ENCODE measurements at places on chromosomes 13 and 19.

GRCh38 chr19:2808129-2808941 is 11.3 kb upstream of the ZNF554 start:
- no peak for DNase-seq

DNA sequence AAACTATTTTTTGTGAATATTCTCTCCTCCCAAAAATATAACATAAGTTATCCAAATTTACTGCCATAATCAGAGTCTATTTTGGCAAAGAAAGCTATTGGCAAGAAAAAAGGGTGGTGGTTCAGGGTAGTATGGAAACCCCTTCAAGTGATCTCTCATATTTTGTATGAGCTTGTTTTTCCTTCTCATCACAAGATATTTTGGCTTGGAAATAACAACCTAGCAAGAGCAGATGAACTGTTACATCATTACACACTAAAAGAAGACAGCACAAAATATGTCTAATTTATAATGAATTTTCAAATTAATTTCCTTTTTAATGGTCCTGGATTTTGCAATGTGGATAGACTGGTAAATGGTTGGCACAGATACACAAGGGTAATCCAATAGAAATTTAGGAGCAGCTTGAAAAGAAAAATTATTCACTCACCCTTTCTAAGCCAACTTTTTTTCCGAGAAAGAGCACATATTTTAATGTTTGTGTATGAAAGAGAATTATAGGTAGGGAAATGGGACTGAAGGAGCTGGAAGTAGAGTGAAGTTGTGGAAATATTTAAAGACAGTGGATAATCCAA is 225.1 kb downstream of the EFNB2 start:
- DNase-seq, result no peak

GRCh38 chr19:49301866-49302252 is 23.1 kb downstream of the SLC6A16 start:
- DNase-seq, result no peak

DNA sequence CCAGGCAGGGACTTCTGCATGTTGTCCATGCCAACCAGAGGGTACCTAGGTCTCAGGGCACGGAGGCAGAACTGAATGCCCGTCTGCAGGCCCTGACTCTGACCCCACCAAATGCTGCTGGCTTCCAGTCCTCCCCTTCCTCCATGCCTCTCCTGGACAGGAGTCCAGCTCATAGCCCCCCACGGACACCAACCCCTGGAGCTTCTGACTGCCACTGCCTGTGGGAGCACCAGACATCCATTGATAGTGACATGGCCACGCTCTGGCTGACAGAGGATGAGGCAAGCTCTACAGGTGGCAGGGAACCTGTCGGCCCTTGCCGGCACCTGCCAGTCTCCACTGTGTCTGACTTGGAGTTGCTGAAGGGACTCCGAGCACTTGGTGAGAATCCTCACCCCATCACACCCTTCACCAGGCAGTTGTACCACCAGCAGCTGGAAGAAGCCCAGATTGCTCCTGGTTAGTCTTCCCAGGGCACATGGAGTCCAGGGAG is 1.8 kb downstream of the ANKLE1 start:
- DNase-seq, result no peak

DNA sequence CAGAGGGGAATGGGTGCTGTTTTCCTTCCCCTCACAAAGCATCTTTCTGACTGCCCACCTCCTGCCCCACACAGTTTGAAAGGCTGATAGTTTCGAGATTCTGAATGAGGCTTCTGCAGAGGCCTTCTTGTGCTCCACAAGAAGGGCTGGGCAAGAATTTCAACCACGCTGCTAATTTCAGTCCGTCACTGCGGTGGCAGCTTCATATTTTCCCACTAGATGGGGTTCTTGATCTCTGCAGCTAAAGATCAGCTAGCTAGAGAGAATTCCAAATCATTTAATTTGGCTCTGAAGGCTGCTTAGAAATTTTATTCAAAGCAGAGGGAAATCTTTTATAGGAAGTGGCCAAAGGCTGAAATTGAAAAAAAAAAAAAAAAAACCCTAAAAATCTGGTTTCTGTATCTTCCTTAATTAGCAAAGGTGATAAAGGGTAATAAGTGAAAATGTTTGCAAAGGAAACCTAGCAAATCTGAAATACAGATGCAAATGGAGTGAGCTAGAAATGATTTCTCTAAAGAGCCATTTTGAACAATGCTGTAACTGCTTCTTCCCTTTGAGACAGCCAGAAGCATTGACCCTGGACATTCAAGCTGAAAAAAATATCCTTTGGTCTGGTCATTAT is 38.0 kb upstream of the C13orf42 start:
- DNase-seq, result peak; percentile 47

GRCh38 chr13:52849291-52850071 is 1.0 kb upstream of the PCDH8 start:
- no peak for DNase-seq

- no peak for DNase-seq
Measured at GRCh38 chr19:46903458-46903857, 42.7 kb downstream of the ARHGAP35 start.

DNA sequence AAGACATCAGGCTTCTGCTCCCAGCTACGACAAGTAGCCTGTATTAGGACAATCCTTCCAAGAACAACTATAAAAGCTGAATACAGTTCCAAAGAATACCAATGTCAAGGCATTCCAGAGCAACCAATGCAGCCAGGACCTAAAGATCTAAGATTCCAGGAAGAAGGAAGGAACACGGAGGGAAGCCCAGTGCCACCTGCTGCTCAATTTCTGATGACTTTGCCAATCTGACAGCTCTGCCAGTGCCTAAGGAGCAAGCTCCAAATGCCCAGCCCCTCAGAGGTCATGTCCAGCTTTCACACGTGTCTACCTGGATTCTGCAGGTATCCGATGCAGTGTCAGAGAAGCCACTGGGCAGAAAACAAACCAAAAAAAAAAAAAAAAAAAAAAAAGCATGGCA is 164.4 kb downstream of the IRS2 start:
- no peak for DNase-seq

- DNase-seq, result peak; percentile 66
Measured at GRCh38 chr13:109369353-109370052, 416.9 kb downstream of the IRS2 start.

GRCh38 chr13:77508959-77509620 is 26.4 kb upstream of the SCEL start:
- no peak for DNase-seq

GRCh38 chr19:57192993-57193392 is 1.7 kb downstream of the ZNF264 start:
- no peak for DNase-seq

DNA sequence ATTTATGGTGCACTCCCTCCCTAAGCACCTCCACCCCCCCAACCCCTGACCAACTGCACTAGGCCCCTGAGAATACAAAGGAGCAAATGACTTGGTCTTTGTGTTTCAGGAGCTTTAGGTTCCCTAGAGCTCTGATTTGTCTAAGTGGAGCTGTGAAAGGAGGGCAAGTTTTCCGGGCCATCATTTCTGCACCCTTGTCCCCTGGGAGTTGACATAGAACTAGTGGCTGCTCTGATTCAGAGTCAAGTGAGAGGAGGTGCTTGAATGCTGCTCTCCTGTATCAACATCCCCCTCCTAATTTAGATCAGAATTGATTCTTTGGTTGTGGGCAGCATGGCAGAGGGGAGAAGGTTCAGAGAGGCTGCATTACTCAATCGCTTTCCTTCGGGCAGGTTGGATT is 391.6 kb downstream of the KCNRG start:
- DNase-seq, result no peak

- DNase-seq, result no peak
Measured at GRCh38 chr13:51679616-51680015, 95.4 kb downstream of the WDFY2 start.

GRCh38 chr13:25351404-25351803 is 20.4 kb upstream of the ATP8A2 start:
- DNase-seq, result no peak

GRCh38 chr19:32526895-32527294 is 54.1 kb upstream of the PDCD5 start:
- no peak for DNase-seq

DNA sequence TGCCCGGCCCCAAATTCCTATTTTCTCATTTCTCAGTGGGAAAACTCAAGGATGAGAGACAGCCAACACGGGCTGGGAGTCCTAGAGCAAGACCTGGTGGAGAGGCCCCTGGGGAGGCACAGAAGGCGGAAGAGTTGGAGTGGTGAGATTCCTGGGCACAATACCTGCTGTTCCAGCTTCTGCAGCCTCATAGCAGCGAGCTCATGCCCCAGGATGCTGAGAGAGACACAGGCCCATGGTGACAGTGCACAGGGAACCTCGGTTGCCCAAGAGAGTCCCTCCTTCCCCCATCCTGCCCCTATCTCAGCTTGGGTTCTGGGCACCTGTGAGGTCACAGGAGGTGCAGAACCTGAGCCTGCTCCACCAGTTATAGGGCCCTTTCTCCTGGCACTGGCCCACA is 1.4 kb downstream of the TULP2 start:
- DNase-seq, result no peak

DNA sequence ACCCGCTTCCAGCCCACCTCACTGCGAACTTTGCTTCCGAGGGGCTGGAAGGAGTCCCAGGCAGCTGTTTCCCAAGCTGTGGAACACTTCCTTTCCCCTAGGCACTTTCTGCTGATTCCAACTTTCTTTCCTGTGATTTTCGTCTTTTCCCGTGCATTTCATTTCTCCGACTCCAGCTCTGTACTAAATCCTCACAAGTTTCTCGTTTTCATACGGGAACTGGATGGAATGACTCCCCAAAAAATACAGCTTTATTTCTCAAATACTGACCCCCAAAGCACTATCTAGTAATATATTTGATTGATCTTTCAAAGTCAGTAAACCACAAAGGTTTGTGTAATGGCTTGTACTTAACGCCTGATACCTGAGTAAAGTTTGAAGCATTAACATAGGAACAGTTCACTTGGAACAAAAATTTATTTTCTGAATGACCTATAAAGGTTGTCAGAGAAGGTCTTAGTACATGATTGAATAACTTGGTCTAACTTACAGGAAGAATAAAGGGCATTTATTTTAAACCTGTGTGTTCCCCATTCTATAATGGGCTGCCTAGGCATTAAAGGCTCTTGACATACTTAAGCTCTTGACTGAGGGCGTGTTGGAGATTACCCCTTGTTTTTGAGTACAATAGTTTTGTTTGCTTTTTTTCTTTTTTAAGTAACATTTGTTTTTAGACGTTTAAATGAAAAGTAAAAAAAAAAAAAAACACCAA is 1.3 kb upstream of the PCDH9 start:
- DNase-seq, result no peak

DNA sequence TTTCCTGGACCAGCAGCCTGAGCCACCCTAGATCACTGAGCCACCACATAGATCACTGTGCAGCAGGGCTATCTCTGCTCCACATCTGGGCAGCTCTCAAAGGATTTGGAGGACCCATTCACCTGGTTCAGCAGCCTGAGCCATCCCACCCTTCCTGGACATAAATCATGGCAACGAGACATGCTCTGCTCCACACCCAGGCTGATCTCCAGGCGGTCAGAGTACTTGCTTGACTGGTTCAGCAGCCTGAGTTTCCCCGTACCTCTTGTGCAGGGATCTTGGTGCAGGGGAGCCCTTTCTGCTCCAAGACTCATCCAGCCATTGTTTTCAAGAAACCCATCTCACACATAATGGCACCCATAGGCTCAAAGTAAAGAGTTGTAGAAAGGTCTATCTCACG is 195.3 kb downstream of the LIG4 start:
- DNase-seq, result no peak

DNA sequence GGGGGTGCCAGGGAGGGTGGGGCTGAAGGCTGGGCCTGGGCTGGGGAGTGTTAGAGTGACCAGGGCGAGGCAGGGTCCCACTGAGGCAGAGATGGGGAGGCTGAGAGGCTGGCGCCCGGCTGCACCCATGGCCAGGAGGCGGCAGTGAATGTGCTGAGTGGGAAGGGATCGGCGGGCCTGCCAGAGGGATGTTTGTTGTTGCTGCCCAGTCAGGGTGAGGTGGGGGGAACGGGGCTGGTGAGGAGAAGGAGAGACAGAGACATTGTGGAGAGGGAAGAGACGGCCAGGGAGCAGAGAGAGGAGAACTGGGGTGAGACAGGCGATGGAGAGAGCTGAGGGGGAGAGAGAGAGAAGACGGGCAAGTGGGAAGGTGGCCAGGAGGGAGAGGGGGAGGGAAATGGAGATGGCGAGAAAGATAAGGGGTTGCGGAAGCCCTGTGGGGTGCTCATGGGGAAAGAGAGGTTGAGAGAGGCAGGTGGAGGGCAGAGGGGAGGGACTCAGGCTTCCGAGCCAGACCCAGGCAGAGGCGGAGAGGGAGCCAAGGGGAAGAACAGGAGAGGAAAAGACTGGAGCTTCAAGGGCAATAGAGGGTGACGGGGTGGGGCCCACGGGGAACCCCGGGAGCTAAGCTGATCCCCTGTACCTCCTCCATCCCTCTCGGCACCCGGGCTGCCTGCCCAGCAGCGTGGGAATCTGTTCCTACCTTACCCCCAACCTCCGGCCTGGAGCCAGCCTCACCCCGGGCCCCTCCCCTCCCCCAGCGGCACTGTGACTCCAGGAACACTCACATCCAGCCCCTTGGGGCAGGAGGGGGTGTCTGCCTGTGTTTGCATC is 690 bp upstream of the B3GNT8 start:
- DNase-seq, result peak; percentile 66

All from BE2C (cell line).